Thyroid gland (tissue), 4 donors: ENCODE measurements at places on chromosomes 5 and 9. TPM values are rescaled to one million over a fixed set of nuclear protein-coding genes. Genes with fewer than 3 reads are reported as not detected.

The SARDH gene
- total RNA-seq: 6.2 TPM

- no peak for DNase-seq
These were observed 233.1 kb downstream of the RASEF start for GRCh38 chr9:82829818-82830217.

DNA sequence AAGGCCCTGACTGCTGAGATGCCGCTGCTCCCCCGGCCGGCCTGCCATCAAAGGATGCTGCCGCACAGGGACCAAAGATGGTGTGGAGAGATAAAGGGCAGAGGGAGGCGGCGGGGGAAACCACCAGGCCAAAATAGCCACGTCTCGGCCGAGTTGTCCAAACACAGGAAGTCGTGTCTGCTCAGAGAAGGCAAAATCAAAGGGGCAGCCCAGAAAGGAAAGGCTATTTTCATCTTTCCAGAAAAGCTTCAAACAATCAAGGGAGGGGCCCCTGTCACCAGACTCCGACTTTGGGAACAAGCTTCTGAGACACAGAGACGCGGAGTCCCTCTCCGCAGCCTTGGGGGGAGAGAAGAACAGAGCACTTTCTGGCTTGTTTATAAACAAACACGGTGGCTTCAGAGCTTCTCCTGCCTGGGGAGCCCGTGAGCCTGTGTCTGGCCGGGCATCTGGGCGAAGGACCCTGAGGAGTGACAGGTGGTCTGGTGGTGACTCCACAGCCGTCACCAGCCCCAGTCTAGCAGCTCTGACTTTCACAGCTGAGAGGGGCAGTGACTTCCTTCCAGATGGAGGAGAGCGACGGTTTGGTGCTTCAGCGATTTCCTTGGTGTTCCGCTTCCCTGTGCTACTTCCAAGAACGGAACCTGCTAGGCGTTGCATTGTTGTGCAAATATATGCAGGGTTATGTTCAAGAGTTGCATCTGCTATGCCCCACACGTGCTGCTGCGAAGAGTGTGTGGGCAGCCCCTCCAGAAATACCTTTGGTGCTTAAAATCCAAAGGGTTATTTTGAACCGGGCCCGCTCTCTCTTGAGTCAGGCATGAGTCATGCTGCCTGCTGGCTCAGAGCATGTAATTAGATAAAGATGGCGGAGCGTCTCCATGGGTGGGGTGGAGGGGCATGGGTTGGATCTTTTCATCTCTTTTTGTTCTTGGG, 24.0 kb downstream of the ADAMTSL2 start:
- no peak for DNase-seq

GRCh38 chr9:84916769-84917168, 247.2 kb downstream of the NTRK2 start:
- no peak for DNase-seq

The ANKRD31 gene
- 0.11 TPM for total RNA-seq

The FBP1 gene
- 25.1 TPM for total RNA-seq

- DNase-seq: no peak
These were observed 53.9 kb upstream of the PHYKPL start for GRCh38 chr5:178286226-178287090.

The GABRA1 gene
- total RNA-seq: not detected

DNA sequence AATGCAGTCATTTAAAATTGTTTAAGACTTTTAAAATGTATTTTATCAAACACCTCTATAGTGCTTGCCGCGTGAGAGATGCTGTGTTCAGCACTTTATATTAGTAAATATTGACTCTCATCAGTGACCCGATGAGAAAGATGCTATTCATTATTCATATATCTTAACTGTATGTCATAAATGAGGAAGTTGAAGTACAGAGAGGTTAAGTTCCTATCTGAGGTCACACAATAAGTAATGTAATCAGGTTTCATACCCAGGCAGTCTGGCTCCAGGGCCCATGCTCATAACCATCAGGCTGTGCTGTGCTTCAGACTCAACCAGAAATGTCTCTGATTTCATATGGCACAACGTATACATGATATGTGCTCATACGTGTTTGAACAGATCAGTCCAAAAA, 119.0 kb downstream of the SV2C start:
- DNase-seq: no peak

DNA sequence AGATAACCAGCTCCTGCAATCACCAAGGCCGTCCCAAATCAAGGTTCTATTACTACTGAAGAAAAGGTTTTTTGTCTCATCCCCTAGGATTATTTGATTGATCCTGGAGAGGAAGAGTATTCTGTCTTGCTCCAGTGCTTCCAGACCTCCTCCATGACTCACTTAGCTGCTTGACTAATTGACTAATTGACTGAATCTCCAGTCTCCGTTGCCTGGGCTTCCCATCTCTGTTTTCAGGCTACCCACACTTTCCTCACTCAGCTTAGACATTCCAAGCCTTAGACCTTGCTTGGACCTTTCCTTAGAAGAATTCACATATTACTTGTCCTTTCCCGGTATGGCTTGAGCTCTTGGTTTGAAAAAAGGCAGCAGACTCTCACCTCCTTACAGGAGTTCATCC, 60.6 kb downstream of the FRMD3 start:
- DNase-seq: no peak

The C9 gene
- total RNA-seq: not detected

The PCDHB7 gene
- total RNA-seq: 2.3 TPM

- peak; percentile 88 for DNase-seq
These were observed at the start of gene RHOBTB3 for GRCh38 chr5:95730730-95731570. Gene RHOBTB3 (plus strand): TSS chr5:95731336. CDS start chr5:95731683, 347 bp downstream.

DNA sequence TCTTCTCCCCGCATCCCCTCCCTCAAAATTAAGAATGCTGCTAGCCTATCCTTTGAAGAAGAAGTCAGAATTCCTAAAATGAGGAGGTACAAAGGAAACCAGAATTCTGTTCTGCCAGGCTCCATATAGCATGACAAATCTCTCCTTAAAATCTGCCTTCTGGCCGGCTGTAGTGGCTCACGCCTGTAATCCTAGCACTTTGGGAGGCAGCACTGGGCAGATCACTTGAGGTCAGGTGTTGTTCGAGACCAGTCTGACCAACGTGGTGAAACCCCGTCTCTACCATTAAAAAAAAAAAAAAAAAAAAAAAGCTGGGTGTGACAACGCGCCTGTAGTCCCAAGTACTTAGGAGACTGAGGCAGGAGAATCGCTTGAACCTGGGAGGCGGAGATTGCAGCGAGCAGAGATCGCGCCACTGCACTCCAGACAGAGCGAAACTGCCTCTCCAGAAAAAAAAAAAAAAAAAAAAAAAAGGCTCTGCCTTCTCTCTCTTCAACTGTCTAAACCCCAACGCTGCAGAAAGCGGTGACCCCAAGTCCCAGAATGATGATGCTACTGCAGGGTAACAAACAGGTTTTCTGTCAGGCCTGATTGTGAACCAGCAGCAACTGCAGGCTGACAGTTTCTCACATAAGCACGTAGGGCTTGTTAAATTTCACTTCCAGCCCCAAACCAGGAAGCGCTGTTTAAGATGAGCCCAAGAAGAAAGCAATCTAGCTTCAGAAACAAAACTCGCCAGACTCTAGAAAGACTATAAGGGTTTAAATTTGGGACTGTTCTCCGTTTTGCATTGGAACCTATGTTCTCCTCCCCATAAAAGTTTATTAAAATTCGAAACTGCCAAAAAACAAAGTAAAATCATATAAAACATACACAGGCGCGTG, 963 bp upstream of the CAST start:
- DNase-seq: peak; percentile 34
